ENCODE measurements at places on chromosomes 11 and 22.

DNA sequence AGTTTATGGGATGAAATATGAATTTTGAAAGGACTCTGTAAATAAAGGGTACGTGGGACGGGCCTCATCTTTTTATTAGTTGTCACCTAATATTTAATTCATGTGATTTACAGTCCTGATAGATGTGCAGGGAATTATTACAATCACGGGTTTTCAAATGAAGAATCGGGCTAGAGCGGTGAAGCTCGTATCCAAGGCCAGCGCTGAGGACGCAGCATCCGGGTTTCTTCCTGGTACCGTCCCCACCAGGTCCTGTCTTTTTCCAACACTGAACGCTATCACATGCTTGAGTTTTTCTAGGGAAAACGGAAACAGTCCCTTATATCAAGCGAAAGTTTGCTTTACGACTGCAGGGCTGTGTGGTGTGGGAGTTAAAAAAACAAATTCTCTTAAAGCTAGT, 787 bp downstream of the SMDT1 start:
- H3K4me3 ChIP-seq, result peak overlapping the region; percentile 95
- peaks cover 26% of the 10 kb centered on the region for H3K4me1 ChIP-seq
- H3K27ac ChIP-seq, result peak overlapping the region; percentile 95
- DNase-seq, result peak; percentile 31
- no peaks in the 10 kb centered on the region for H3K27me3 ChIP-seq
- peaks cover 10% of the 10 kb centered on the region for H3K36me3 ChIP-seq

- no peaks in the 10 kb centered on the region for H3K36me3 ChIP-seq
- H3K27me3 ChIP-seq, result peaks cover 5% of the 10 kb centered on the region
- H3K27ac ChIP-seq, result no peak overlapping the region
- no peak for DNase-seq
These were observed 158.1 kb downstream of the FBXO7 start for GRCh38 chr22:32632512-32633315.

GRCh38 chr11:33713151-33713855, 12.7 kb upstream of the C11orf91 start:
- peaks cover 22% of the 10 kb centered on the region for H3K36me3 ChIP-seq
- no peaks in the 10 kb centered on the region for H3K4me1 ChIP-seq
- DNase-seq, result no peak
- H3K27me3 ChIP-seq, result no peaks in the 10 kb centered on the region
- H3K27ac ChIP-seq, result no peak overlapping the region

- no peaks in the 10 kb centered on the region for H3K36me3 ChIP-seq
- H3K4me3 ChIP-seq, result no peak overlapping the region
These were observed 49.8 kb upstream of the ARHGAP20 start for GRCh38 chr11:110761991-110762390.

DNA sequence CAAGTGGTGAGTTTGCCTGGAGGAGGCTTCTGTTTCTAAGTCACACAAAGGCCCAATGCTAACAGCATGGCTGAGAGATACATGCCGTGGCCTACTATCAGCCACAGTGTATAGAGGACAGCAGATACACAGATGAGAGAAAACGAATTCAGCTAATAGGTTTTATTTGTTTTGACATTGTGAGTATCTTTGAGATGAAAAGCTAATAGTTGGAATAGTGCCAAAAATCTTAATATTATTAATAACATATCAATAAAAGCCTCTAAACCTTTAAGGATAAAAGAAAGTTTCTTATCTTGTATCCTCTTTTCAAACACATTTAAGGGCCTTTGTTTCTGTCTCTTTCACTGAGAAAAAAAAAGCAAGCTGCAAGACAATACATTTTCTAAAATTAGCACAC, 30.5 kb upstream of the OLFML1 start:
- no peaks in the 10 kb centered on the region for H3K4me1 ChIP-seq
- H3K27me3 ChIP-seq, result no peaks in the 10 kb centered on the region
- no peak for DNase-seq
- no peak overlapping the region for H3K4me3 ChIP-seq

- H3K36me3 ChIP-seq, result no peaks in the 10 kb centered on the region
- no peak for DNase-seq
- H3K4me3 ChIP-seq, result no peak overlapping the region
- H3K27me3 ChIP-seq, result no peaks in the 10 kb centered on the region
These were observed 77.1 kb upstream of the CCDC90B start for GRCh38 chr11:83363312-83363711.

DNA sequence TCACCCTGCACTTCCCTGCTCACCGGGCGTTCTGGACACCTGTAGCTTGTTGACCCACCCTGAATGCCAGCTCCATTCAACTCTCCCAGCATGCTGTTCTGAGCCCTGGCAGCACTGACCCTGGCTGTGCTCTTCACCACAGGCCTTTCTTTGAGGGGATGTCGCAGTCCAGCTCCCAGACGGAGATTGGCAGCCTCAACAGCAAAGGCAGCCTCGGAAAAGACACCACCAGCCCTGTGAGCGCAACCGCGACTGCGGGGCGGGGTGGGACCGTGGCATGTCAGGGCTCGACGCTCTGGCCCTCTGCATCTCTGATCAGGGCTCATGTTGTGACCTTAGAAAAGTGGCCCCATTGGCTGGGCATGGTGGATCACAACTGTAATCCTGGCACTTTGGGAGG, 47.4 kb upstream of the RAB1B start:
- peak overlapping the region; percentile 100 for H3K27ac ChIP-seq
- H3K36me3 ChIP-seq, result peaks cover 32% of the 10 kb centered on the region
- H3K4me3 ChIP-seq, result no peak overlapping the region

DNA sequence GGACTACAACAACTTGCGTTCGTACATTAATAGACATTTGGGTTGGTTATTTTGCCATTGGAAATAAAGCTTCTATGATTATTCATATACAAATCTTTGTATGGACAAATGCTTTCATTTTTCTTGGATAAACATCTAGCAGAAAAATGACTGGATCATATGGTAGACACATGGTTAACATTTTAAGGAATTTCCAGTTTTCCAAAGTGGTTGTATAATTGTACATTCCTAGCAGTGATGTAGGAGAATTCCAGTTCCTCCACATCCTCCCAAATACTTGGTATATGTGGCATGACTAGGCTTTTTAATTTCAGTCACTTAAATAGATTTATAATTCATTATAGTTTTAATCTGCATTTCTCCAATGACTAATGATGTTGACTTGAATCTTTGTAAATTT, 246.2 kb upstream of the NCAM1 start:
- no peak overlapping the region for H3K27ac ChIP-seq
- H3K36me3 ChIP-seq, result no peaks in the 10 kb centered on the region
- H3K4me1 ChIP-seq, result no peaks in the 10 kb centered on the region

DNA sequence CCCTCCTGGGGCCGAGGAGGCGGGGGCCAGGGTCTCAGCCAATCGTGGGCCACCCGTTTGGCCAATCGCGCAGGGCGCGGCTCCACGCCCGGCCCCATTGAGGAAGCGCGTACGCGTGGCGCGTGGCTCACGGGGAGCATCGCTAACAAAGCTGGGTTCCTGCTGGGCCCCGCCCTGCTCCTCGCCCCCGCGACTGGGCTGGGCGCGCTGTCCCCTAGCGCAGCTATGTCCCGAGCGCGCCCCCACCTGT, 614 bp upstream of the ASCL2 start:
- H3K27ac ChIP-seq, result no peak overlapping the region
- H3K36me3 ChIP-seq, result no peaks in the 10 kb centered on the region
- DNase-seq, result peak; percentile 41
- peaks cover 27% of the 10 kb centered on the region for H3K4me1 ChIP-seq

DNA sequence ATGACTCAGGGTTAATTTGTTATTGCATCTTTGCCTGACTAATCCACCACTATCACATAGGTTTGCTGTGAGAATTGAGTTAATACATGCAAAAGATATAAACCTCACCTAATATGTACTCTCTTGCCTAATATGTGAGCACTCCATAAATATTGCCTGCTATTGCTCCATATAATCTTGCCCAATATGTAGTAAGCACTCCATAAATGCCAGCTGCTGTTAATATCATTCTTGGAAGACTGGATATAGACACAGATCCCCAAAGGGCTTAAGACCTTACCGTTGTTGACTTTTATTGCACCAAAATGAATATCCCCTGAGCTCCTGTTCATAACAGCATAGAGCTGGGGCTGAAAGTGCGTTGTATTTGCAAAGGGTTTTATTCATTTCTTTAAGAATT, 27.0 kb upstream of the LRRC55 start:
- no peaks in the 10 kb centered on the region for H3K36me3 ChIP-seq
- no peak overlapping the region for H3K4me3 ChIP-seq
- H3K27me3 ChIP-seq, result peaks cover 11% of the 10 kb centered on the region
- no peak for DNase-seq
- H3K4me1 ChIP-seq, result no peaks in the 10 kb centered on the region

DNA sequence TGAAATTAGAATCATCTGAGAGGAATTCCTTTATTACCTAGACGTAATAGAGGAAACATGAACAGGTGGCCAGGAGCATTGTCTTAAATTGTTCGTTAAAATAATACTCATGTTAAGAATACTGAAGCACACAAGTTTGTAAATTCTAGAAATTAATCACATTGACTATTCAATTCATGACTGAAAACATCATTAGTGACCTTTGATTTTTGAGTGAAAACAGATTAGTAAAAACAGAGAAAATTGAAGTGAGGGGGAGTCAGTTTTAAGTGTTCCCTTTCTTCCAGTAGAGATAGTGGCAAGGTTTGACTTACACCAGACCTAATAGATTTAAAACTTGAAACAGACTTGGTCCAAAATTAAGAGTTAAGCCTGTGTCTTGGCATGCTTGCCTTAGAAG, 1.4 kb downstream of the ZFP91 start:
- peaks cover 46% of the 10 kb centered on the region for H3K4me1 ChIP-seq
- H3K27ac ChIP-seq, result peak overlapping the region; percentile 100
- DNase-seq, result no peak
- H3K27me3 ChIP-seq, result no peaks in the 10 kb centered on the region

- no peak overlapping the region for H3K4me3 ChIP-seq
- no peak overlapping the region for H3K27ac ChIP-seq
- no peaks in the 10 kb centered on the region for H3K4me1 ChIP-seq
These were observed 43.9 kb downstream of the NFAM1 start for GRCh38 chr22:42388130-42388797.

GRCh38 chr11:1733009-1733715, 17.2 kb downstream of the IFITM10 start:
- peaks cover 15% of the 10 kb centered on the region for H3K4me1 ChIP-seq
- H3K27me3 ChIP-seq, result peaks cover 45% of the 10 kb centered on the region
- H3K27ac ChIP-seq, result no peak overlapping the region
- no peaks in the 10 kb centered on the region for H3K36me3 ChIP-seq

DNA sequence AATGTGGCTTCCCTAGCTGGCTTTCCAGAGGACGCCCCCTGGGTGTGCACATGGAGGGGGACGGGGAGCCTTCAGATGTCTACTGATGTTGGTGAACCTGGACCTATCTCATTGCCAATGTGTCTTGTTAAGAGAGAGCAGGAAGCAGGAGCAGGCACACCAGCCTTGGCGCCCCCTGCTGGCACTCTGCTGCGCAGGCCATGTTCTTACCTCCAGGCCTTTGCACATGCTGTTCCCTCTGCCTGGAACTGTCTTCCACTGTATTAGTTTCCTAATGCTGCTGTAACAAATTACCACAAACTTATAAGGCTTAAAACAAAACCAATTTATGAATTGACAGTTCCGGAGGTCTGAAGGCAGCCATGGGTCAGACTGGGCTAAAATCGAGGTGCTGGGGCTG, 23.6 kb upstream of the MN1 start:
- H3K36me3 ChIP-seq, result no peaks in the 10 kb centered on the region
- no peak overlapping the region for H3K4me3 ChIP-seq
- H3K27me3 ChIP-seq, result no peaks in the 10 kb centered on the region
- H3K4me1 ChIP-seq, result no peaks in the 10 kb centered on the region
- no peak overlapping the region for H3K27ac ChIP-seq
- peak; percentile 46 for DNase-seq

- H3K27me3 ChIP-seq, result no peaks in the 10 kb centered on the region
- H3K4me3 ChIP-seq, result no peak overlapping the region
- no peak overlapping the region for H3K27ac ChIP-seq
- peaks cover 6% of the 10 kb centered on the region for H3K4me1 ChIP-seq
- DNase-seq, result no peak
These were observed 134.0 kb downstream of the TRIM44 start for GRCh38 chr11:35796562-35796961.
